CD4-positive, alpha-beta T cell treated with Interleukin-6 for 4 hours (primary cell): ENCODE measurements at places on chromosomes 11 and 22.

DNA sequence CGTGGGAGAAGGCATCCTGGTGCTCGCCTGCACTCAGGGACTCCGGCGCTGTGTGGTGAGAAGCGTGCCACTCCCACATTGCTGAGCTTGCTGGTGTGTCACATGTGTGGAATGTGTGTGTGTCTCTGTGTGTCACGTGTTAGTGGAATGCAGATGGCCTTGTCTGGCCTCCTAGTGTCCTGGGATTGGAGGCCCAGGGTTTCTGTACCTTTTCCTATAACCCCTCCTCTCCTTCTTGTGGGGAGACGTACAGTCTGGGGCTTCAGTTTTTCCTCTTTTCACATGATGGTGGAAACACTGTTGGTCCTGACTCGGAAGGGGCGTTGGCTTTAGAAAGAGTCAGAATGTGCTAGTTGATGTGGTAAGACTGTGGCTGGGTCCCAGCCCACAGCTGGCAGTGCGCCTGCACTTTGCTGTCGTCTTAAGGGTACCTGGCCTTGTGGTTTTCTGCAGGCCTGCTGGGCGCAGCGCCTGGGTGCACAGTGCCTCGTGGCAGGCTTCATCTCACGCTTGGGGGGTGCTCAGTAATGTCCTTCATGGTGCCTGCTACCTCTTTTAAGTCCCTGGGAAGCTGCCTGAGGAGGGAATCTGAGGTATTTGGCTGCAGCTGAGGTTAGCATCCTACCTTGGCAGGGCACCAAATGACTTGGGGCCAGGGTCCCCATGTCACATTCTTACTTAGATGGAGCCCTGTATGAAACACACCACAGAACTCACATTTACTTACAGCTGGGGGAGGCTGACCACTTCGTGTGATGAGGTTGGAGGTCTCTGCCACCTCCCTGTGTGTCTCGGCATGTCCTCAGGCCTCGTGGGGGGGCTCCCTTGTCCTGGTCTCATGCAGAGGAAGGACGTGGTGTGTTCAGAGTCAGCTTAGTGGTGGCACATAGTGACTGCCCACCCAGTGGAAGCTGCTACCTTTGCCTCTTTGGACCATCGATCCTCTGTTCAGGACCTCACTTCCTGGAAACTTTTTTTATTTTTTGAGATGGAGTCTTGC lies 61.9 kb downstream of the MED15 start:
- peak; percentile 90 for DNase-seq

DNA sequence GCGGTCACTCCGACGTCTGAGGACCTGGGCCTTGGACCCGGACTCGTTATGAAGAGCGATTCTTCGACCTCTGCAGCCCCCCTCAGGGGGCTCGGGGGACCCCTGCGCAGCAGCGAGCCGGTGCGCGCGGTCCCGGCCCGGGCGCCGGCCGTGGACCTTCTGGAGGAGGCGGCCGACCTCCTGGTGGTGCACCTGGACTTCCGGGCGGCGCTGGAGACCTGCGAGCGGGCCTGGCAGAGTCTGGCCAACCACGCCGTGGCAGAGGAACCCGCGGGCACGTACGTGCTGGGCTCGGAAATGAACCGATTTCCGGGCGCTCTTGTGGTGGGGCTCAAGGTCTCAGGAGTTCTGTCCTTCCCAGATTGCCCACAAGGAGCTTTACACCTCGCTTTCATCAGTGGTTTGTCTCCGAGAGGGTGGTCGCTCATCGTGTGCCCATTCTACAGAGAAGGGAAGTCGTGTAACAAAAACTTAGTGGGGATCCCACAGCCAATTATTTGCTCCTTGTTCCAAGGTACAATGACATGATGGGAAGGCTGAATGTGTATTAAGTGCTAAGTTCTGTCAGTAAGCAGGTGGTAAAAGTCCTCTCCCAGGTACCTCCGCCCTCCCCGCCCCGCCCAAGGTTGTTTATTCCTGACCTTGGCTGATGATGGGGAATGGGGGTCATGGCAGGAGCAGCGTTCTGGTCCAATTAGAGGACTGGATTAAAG lies 695 bp downstream of the PEX26 start:
- peak; percentile 30 for DNase-seq

DNA sequence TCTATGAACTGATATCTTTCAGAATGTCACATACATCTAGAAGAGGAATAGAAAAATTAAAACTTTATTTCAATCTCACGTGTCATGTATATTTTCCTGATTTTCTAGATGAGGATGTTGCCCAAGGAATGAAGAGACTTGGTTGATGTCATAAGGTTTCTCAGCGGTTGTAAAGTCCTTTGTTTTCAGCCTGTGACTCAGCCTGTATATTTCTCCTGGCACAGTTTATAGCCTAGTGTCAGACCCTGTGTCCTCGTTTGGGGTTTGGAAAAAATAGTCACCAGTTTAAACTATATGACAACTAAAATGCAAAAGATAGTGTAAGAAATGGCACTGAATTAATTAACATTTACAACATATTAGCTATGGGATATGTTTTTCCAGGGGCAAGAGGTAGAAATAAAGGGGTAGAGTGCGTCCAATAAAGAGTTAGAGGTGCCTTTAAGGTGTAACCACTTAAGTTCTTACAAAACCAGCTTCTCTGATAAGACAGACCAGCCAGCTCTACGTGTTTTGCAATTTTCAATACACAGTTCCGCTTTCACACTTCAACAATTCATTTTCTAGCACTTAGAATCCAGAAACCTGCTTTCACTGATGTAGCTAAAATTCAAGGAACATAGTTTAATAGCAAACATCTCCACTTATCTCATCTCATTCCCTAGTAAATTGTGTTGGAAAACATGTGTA lies 1432.6 kb upstream of the TENM4 start:
- DNase-seq, result no peak

GRCh38 chr11:75821202-75821601 lies 6.2 kb downstream of the UVRAG start:
- no peak for DNase-seq

DNA sequence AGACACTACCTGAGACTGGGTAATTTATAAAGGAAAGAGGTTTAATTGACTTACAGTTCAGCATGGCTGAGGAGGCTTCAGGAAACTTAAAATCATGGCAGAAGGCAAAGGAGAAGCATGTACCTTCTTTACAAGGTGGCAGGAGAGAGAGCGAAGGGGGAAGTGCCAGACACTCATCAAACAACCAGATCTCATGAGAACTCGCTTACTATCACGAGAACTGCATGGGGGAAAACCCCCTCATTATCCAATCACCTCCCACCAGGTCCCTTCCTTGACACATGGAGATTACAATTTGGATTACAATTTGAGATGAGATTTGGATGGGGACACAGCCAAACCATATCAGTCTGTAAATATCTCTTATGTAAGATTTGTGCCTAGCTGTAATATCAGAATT lies 50.9 kb upstream of the ATXN10 start:
- DNase-seq, result no peak

DNA sequence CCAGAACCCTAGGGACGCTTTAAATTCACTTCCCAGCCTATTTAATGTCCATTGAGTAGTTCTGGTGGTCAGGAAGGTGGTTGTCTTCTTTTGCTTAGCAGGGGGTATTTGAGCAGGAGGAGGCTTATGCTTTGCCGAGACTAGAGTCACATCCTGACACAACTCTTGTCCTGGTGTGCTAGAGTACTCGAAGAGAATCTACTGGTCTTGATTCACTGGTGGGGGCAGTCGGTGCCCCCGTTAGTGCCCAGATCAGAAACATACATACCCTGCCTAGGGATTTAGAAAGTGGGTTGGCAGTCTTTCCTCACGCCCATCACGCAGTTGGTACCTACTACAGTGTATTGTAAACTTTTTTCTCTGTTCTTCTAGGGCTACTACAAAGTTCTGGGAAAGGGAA lies 2.7 kb downstream of the RPL27A start:
- DNase-seq, result no peak

- no peak for DNase-seq
Measured at GRCh38 chr11:126216526-126217305, 5.1 kb downstream of the FAM118B start.

DNA sequence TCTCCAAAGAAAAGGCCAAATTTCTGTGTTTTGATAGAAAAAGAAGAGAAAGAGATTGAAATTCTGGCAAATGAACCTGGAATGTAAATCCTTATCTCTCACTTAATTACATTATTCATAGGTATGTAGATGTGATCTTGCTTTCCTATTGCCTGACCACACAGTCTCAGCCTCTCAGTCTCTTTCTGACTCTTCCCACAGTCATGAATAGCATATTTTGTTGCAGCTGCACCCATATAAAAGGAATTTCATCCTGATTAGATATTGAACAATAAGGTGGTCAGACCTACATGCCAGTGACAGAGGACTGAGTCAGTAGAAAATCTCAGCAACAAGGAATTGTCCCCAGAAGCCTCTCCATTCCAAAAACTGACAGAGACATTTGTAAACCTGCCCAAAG lies 62.9 kb upstream of the LRRC4C start:
- DNase-seq, result no peak

DNA sequence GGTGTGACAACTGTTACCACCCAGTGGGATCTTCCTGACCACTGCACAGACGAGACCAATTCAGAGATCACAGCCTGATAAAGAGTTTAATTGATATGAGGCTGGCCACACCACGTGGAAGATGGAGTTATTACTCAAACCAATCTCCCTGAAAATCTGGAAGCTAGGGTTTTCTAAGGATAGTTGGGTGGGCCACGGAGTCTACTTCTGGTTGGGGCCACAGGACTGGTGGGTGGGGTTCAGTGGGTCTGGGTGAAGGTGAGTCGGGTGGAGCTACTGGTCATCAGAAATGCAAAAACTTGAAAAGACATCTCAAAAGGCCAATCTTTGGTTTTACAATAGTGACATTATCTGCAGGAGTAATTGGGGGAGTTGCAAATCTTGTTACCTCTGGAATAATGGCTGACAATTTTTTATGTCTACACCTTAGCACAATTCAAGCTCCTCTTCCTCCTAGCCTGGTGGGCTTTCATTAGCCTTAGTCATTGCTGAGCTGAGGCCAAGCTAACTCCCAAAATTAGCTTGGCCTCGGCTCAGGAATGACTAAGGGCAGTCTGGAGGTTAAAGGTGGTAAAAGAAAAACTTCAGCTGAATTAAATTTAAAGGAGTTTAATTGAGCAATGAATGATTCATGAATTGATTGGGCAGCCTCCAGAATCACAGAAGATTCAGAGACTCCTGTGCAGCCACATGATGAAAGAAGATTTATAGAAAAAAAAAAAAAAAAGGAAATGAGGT lies 13.1 kb downstream of the C11orf96 start:
- no peak for DNase-seq

DNA sequence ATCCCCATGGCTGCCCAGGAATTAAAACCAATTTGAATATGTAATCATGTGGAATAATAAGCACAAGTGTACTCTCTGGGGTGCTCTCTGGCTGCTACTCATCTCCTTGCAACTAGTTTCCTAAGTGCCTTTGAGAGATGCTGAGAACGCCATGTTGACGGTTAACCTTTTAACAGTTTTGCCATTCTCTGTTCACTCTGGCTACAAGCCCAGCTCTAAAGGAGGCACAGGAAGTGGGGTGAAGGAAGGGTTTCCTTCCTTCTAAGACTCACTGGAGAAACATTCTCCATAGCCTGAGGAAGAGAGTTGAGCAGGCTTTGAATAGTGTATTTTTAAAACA lies 122.0 kb upstream of the ZC3H12C start:
- DNase-seq, result no peak

- no peak for DNase-seq
Measured at GRCh38 chr11:28460348-28460747, 352.2 kb downstream of the METTL15 start.

GRCh38 chr22:31852691-31853421 lies 91.5 kb upstream of the YWHAH start:
- DNase-seq, result no peak

DNA sequence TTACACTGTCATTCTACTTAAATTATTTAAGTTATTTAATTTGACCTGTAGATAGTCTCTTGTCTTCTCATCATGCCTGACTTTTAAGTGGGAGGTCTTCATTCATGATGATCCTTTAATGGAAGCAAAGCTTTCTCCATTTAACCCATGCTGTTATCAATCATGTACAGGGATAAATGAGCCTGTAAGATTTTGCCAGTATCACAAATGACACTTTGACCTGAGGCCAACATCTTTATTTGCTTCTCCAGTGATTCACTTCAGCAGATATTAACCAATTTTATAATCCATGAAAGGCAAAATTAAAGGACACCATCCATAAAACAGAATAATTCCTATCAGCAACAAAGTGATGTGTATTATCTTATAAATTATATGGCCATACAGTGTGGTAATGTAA lies 7.7 kb downstream of the CCDC73 start:
- no peak for DNase-seq

- DNase-seq, result no peak
Measured at GRCh38 chr11:86314636-86315035, 12.6 kb downstream of the HIKESHI start.

- no peak for DNase-seq
Measured at GRCh38 chr11:94647926-94648325, 80.8 kb downstream of the PIWIL4 start.

- no peak for DNase-seq
Measured at GRCh38 chr11:75602951-75603350, 40.9 kb downstream of the SERPINH1 start.

DNA sequence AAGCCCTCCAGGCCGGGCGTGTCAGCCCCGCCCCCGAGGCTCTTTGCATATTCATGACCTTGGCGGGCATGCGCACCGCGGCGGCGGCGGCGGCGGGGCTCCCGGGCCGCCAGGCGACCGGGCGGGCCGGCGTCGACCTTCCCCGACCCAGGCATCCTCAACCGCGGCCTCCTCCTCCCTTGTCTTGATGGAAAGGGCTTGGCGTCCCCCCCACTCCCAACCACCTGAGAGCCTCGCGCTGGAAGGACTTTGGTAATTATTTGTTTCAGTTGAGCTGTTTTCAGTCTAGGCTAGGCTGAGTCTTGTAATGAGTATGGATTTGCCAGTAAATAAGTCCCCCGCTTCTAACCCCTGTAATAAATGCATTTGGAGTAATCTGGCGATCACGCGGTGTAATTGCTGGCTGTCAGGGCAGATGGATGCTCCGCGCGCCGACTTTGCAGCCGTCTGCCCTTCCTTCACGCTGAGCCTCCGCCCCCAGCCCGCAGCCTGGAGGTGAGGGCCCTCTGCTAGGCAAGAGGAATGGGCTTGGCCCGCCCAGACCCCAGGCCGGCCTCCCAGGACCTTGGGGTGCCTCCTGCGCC lies 25.2 kb downstream of the FLRT1 start:
- peak; percentile 65 for DNase-seq

DNA sequence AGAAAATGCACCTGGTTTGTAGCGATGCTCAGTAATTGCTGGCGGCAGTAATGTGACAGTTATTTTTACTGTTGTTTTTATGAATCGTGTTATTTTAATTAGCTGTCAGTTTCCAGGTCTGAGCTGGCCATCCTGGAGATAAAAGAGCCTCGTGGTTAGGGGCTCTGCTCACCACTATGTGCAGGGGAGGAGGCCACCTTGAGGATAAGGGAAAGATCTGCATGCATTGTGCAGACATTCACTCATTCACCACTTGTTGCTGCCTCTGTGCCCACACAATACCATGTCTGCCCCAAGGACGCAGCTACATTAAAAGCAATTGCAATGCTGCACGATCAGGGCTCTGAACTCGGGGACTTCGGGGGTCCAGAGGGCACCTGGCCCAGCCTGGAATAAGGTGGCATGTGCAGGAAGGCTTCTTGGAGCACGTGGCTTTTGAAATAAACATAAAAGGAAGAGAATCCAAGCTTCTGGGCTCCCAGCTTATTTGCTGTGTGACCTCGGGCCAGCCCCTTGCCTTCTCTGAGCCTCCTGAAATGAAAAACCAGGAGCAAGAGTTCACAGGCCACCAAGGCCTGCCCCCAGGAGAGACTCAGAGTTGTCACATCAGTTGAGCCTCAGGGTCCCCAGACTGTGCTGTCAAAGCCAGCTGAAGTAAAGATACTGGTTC lies 44.7 kb upstream of the SHISAL1 start:
- no peak for DNase-seq
